ENCODE measurements at places on chromosomes 1 and 21.

DNA sequence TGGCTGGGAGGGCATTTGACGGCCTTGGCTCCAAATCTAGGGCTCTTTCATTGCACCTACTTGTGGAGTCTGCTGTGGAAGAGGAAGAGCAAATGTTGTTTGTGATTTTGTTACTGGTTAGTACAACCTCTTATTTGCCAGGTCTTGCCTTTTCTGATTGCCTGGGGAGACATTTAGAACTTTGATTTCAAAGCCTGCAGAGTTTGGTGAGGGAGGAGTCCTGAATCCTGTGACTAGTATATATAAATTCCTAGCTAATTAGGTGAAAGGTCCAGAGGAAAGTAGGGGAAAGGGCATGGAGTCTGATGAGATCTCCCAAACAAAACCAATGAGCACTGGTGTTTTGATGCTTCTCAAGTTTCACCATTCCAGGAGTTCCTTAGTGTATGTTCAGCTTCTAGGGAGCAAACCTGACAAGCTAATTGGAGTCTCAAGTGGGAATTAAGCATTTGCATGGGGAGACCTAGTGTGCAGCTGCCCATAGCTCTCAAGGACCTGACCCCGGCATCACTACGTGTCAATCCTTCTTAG is 5.1 kb upstream of the HMGCS2 start:
- no peak for DNase-seq

GRCh38 chr1:147753081-147753480 is 7.3 kb downstream of the GJA5 start:
- no peak for DNase-seq

GRCh38 chr21:45295576-45296365 is 8.1 kb upstream of the POFUT2 start:
- DNase-seq: peak; percentile 37

- no peak for DNase-seq
Observed at GRCh38 chr21:26082549-26082948, 88.0 kb downstream of the APP start.

DNA sequence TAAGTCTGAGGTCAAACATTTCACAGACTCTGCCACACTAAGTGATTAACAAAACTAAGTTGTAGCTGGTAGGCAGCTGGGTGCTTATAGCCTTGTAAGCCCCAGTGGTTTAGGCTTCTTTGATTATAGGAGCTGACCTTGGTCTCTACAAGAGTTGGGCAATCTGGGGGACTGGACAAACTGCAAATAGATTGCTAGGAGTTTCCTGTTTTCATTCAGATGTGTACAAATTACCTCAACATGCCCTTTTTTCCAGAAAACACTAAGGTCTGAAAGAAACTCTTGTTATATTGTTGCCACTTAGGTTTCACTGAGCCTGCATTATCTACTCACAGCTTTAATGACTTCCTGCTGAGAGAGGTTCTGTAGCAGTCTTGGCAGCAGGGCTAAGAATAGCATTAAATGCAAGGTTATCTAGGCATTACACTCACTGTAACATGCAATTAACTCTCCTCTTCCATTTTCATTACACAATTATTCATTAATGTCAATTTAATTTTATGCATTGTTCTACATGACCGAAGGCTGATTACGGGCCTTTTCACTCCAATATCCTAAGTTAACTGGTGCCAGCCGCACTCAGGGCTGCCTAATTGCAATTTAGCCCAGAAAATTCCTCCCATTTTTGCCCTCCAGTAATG is 314.0 kb downstream of the LMO4 start:
- DNase-seq: no peak

DNA sequence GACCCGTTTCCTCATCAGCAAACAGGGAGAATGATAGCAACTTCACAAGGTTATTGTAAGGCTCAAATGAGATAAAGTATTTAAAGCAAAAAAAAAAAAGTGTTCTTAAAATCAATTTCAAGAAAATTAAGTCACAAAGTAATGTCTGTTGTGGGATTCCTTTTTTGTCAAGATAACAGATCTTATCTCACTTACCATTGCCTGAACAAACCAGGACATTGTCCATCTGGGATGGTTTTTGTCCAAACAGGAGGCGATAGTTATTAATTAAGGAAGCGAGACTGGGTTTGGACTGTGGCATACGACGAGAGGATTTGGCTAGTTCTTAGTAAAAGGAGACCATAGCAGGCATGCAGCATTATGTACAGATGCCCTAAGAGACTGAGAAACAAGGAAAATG is 458.4 kb downstream of the SMYD3 start:
- no peak for DNase-seq

DNA sequence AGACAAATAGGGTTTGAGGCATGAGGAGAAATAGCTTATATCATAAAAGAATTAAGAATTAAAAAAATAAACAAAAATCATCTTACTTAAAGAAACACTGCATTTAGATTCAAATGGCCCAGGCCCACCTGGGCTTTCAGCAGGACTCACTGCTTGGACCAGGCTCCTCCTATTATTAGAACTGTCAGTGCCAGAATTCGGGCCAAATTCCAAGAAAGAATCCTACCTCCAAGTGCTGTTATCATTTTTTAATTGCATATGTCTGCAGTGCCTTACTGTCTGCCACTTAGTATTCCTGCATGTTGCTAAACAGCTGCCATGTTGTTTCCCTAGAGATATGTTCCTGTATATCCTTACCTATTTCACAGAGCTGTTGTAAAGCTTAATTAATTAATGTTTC is 112.0 kb downstream of the BARHL2 start:
- no peak for DNase-seq

DNA sequence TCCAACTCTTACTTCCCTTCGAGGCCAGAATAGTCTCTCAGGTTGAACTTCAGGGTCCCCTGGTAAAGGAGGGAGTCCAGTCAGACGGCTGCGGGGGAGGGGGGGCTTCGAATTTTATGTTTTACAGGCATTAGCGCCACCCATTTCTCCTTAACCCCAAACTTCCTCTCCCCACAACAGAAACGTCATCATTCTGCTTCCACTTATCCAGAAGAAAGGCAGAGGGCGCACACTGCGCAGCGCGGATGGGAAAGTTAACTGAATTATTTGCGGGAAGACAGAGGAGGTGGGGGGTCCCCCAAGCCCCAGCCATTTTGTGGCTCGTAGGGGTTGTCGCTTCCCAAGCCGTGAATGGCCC is 529 bp upstream of the PRMT2 start:
- no peak for DNase-seq

GRCh38 chr1:56302878-56303277 is 276.5 kb downstream of the PLPP3 start:
- no peak for DNase-seq

- no peak for DNase-seq
Observed at GRCh38 chr1:12634696-12635202, 9.1 kb upstream of the AADACL4 start.

DNA sequence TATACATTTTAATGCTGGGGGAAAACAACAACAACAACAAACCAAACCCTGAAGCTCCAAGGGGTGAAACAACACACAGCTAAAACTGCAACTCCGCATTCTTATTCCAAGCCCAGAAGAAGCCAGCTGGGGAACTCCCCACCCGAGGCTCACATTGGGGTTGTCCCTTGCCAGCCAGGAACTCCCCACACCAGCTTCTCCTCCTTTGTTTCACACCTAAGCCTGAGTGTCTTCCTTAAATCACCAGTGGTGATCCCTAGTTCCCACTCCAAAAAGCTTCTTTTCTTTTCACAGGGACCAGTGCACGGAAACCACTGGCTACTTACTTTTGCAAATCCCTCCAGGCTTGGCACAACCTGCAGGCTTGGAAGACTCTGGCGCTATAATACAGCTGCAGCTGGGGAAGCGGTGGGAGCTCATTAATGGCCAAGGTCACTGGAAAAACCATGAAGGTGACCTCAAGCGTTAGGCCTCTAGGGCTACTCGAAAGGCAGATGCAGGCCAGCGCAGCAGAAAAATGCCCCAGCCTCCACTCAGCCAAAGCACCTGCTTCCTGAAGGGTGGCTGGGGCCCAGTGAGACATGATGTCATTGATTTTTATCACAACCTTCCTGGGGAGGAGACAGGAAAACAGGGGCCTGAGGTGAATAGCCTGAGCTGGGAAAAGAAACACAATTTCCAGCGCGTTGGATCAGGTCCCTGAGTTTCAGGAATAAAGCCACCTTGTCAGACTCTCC is 40.1 kb downstream of the TLR5 start:
- DNase-seq: no peak

GRCh38 chr1:162463021-162463420 is 34.6 kb upstream of the UHMK1 start:
- DNase-seq: no peak

- no peak for DNase-seq
Observed at GRCh38 chr1:244214009-244214967, 163.2 kb downstream of the ZBTB18 start.

DNA sequence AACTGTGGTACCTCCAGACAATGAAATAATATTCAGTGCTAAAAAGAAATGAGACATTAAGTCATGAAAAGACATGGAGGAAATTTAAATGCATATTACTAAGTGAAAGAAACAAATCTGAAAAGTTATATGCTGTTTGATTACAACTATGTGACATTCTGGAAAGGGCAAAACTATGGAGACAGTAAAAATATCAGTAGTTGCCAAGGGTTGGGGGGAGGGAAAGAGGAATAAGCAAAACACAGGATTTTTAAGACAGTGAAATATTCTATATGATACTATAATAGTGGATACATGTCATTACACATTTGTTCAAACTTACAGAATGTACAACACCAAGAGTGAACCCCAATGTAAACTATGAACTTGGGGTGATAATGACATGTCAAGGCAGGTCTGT is 38.2 kb upstream of the PKN2 start:
- DNase-seq: no peak

DNA sequence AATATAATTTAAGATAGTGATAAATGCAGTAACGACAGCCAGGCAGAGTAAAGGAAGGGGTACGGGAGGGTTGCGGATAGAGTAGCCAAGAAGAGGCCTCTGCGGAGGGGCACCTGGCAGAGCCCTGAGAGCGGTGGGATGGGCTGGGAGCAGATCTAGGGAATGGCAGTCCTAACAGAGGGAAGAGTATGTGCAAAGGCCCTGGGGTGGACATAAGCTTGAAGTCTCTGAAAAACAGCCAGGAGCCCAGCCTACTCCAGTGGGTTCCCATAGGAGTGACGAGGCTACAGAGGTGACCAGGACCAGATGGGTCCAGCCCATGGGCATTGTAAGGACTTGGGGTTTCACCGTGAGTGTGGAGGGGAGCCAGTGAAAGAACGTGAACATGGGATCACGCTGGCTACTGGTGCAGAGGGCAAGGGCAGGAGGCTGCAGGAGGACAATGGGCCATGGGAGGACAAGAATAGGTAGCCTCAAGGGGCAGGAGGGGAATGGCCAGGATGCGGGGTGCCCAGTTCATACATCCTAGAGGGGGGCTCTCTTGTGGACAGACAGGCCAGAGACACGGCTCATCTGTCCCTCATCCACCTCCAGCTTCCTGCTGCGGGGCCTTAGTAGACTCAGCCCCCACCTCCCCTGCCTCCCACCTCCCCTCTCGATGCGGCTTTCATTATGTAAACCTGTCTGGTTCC is 185.7 kb upstream of the VAMP3 start:
- DNase-seq: no peak

DNA sequence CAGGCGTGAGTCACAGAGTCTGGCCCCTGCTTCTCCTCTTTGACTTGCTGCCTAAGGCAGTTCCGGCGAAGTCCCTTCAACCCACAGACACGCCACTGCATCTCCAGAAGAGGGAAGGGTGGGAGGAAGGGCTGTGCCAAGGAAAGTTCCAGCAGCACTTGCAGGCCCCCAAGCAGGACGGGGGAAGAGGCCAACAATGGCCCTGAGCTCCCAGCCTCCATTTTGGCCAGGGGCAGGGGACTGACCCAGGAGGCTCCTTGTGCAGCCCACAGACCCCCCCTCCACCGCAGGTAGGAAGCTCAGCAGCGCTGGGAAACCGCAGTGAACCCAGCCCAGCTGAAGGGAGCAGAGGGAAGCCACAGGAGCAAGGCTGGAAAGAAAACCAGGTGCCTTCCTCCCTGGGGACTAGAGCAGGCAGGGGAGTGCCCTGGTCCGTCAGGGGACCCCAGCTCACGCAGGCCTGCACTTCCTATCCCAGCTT is 35.4 kb downstream of the ACOT7 start:
- DNase-seq: no peak

DNA sequence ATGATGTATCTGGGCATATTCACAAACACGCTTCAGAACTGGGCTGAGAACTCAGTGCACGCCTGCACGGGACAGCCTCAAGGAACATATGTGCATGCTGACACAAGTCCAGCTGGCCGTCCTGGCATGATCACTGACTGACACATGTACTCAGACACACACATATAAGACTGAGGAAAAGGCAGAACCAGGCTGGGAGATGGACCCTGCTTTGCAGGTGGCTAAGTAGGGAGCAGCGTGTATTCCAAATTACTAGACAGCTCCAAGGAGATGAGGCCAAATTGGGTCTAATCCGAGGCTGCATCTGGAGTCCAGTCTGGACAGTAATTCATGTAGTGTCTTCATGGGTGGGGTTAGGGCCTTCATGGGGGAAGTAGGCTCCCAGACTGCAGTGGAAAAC is 41.4 kb upstream of the GJB5 start:
- DNase-seq: no peak

DNA sequence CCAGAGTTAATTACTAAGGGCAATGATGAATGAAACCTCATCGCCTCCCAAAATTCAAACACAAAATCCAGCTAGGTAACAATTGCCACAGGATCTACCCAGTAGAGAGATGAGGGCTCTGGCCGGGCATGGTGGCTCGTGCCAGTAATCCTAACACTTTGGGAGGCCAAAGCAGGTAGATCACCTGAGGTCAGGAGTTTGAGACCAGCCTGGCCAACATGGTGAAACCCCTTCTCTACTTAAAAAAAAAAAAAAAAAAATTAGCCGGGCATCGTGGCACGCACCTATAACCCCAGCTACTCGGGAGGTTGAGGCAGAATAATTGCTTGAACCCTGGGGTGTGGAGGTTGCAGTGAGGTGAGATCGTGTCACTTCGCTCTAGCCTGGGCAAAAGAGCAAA is 15.8 kb downstream of the CD2 start:
- DNase-seq: no peak

GRCh38 chr1:151606384-151606783 is 5.5 kb upstream of the SNX27 start:
- no peak for DNase-seq

DNA sequence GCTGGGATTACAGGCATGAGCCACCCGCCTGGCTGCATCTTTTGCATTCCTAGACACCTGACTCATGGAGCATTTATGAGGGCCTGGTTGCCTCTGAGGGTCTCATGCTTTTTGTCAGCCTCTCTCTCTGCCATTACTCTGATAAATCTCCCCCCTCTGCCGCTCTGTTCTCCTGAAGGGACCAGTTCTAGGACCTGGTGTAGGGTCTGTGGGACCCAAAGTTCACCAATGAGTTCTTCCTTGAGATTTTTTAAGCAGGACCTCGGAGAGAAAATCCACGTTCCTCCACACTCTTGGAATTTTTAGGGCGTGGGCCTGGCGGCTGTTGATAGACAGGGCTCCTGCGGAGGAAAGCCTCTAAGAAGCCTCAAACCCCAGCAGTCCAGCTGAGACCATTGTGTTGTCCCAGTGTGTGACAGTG is 91.9 kb upstream of the ERRFI1 start:
- DNase-seq: no peak

GRCh38 chr1:16438516-16438915 is 1.3 kb upstream of the SPATA21 start:
- no peak for DNase-seq
